Fibroblast of skin of right biceps (primary cell): ENCODE measurements at places on chromosomes 6 and 20.

- peak; percentile 46 for DNase-seq
Measured at GRCh38 chr6:2264932-2265331, 19.5 kb upstream of the GMDS start.

GRCh38 chr6:33329058-33329457 is 11.5 kb upstream of the ZBTB22 start:
- DNase-seq: no peak

- peak; percentile 79 for DNase-seq
Measured at GRCh38 chr6:133964052-133964451, 11.0 kb downstream of the TBPL1 start.

DNA sequence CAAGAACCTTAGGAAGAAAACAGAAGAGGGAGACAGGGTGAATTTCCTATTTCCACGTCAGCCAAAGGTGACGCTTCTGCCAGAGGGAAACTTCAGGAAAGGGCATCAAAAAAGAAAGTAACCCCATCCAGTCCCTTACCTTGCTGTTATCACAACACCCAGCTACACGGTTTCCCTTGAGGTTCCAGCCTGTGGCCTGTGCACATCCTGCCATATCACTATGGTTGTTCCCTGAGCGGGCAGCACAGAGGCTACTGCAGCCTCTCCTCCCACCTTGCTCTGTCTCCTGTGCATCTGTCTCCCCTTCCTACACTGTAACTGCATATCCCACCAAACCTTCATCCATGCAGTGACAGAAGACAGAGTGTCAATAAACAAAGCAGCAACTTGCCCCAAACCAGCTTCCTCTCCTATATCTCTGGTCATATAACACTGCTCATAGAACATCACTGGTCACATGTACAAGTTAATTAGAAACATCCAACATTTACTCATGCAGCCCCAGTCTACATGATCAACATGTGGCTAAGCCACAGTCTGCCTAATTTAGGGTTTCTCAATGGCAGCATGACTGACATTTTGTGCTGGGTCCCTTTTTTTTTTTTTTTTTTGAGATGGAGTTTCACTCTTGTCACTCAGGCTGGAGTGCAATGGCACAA is 54.7 kb downstream of the GFOD1 start:
- no peak for DNase-seq

- DNase-seq: no peak
Measured at GRCh38 chr20:35039846-35040489, 52.6 kb downstream of the TRPC4AP start.

GRCh38 chr6:144460327-144461095 is 175.4 kb downstream of the UTRN start:
- no peak for DNase-seq

DNA sequence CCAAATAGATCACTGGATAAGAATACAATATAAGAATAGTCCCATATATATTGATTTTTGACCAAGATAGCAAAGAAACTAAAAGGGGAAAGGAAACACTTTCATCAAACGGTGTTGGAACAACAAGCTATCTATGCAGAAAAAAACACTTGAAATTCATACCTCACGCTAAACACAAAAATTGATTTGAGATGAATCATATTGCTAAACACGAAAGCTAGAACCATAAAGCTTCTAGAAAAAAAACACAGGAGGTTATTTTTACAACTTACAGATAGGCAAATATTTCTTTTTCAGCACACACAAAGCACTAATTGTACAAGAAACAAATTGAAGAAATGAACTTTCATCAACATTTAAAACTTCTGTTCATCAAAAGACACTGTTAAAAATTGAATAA is 36.7 kb upstream of the TMEM14A start:
- peak; percentile 40 for DNase-seq

- DNase-seq: no peak
Measured at GRCh38 chr6:134201716-134202115, 116.2 kb downstream of the SGK1 start.

GRCh38 chr20:10771435-10772140 is 97.8 kb upstream of the JAG1 start:
- peak; percentile 49 for DNase-seq

- peak; percentile 9 for DNase-seq
Measured at GRCh38 chr20:22389836-22390542, 194.4 kb downstream of the FOXA2 start.

GRCh38 chr6:166584155-166584554 is 2.3 kb downstream of the RAMACL start:
- DNase-seq: peak; percentile 64

GRCh38 chr6:157188213-157188612 is 135.1 kb downstream of the TMEM242 start:
- DNase-seq: peak; percentile 40

GRCh38 chr20:41147767-41148191 is 10.4 kb downstream of the PLCG1 start:
- no peak for DNase-seq

- no peak for DNase-seq
Measured at GRCh38 chr6:293193-294174, 1.2 kb downstream of the DUSP22 start.

DNA sequence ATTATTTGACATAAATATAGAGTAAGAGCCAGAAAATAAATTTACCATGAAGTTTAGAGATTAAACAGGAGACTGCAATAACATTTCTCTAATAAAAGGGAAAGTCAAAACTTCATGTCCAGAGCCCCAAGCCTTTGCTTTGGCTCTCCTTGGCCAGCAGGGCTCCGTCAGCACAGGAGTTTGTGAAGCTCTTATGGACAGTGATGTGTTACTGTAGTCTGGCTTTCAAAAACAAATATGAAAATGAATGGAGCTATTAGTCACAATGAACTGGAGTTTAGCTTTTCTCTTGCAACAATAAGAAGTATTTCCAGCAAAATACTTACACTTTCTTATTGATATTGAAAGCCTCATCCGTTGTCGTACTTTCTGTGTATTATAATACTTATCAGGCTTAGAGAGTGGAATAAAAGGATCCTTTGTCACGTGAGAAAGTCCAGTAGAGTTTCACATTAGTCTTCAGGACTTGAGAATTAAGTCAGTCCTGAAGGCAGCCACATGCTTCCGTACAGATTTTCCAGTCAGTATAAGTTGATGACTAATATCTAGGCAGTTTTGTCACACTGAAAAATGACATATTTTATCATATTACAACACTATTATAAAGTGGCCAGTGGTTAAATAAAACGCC is 117.0 kb upstream of the PRL start:
- DNase-seq: peak; percentile 22

DNA sequence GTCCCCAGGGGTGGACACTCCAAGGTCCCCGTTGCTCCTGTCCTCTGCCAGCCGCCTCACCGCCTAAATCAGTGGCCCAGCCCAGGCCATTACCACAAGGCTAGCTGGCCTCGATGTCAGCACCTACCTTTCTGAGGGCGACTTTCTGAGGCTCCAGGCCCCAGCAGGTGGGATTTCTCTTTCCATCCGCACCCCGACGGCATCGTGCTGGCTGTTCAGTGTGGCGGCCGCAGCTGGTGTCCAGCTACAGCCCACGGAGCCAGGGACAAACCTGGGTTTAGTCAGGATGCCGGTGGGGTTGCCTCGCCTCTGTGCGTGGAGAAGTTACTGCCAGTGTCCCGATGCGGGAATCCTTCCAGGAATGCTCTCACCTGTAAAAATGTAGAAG is 60.8 kb downstream of the ERMARD start:
- DNase-seq: no peak

- DNase-seq: no peak
Measured at GRCh38 chr6:38445925-38446324, 193.8 kb downstream of the BTBD9 start.

DNA sequence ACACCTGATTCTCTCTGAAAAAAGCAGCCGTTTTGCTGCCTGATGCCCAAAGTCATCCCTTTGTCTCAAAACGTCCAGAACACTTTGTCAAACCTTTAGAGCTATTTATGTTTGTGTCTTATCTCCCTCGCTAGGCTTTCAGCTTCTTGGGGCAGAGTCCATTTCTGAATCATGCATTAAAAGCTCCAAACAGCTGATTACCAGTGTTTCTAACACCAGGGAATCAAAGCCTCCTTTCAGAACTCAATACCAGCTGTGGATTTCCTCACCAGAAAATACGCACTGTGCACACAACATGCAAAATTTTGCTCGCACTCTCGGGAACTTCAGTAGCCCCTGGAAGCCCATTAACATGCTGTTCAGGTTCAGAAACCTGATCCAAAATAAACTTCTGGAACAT is 333.3 kb downstream of the HACE1 start:
- DNase-seq: no peak

GRCh38 chr20:32823078-32823477 is 3.3 kb downstream of the MAPRE1 start:
- peak; percentile 83 for DNase-seq

GRCh38 chr6:75946146-75946831 is 126.2 kb downstream of the IMPG1 start:
- DNase-seq: no peak

DNA sequence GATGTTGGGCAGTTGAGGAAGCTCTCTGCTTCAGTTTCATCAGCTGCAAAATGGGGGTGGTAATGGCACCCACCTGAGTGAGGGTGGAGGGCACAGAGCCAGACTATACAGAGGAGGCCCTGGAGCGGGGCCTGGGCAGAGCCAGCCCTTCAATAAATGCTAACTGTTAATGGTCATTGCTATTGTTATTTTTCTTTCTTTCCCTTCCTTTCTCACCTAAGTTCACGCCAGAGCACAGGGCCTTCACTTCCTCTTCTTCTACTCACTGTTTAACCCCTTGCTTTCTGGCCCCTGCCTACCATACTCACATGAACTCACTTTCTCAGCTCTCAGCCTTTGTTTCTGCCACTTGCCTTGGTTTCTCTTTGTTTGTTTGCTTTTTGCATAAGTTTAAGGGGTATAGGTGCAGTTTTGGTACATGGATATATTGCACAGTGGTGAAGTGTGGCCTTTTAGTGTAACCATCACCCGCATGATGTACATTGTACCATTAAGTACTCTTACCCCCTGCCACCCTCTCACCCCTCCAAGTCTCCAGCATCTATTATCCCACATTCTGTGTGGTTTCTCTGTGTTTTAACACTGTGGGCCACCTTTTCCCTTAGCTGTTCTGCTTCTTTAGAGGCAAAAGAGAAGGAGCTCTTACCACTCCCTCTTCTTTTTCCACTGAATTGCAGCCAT is 7.5 kb upstream of the RREB1 start:
- no peak for DNase-seq

- no peak for DNase-seq
Measured at GRCh38 chr20:21821358-21821757, 115.9 kb downstream of the PAX1 start.

GRCh38 chr6:107124934-107125348 is 9.6 kb upstream of the BEND3 start:
- DNase-seq: no peak

DNA sequence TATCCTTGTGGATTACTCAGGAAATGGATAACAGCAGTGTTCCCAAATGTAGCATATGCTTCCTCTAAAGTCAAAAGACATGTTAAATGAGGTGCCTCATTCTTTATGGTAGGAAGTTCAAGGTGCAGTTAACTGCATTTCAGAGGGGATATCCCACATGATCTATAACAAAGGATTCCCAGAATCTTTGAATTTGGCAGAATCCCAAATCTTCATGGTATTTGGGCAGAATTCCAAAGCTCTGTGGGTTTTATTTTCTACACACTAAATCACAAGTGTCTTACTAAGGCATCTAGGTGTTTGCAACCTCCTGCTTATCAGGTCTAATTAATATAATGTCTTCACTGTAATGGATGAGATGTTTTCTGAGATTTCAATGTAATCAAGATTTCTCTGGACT is 364.3 kb upstream of the MAN1A1 start:
- peak; percentile 14 for DNase-seq

DNA sequence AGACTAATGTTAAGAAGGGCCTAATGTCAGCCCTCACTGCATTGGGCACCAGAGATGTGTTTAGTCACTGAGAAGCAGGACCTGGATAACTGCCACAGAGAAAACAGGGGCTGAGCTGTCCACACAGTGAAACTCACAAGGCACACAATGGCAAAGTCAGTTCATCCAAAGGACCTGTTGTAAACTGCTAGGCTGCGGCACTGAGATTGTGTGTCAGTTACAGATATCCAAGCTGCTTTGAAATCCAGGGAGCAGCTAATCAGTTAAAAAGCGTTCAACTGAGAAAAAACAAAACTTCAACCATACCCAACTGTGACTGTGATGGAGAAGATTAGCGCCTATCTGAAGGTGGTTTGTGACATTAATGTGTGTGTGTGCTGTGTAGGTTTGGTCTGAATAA is 27.8 kb upstream of the TMEM14A start:
- DNase-seq: no peak

DNA sequence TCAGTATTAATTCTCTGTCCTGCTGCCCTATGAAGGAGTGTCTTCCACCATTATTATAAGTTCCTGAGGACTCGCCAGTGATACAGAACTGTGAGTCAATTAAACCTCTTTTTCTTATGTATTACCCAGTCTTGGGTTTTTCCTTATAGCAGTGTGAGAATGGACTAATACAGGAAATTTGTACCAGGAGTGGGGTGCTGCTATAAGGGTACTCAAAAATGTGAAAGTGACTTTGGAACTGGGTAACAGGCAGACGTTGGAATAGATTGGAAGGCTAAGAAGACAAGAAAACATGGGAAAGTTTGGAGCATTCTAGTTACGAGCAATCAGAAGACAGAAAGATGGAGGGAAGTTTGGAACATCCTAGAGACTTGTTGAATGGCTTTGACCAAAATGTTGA is 616.7 kb upstream of the EPHA7 start:
- no peak for DNase-seq

GRCh38 chr6:145729887-145730286 is 5.4 kb downstream of the EPM2A start:
- no peak for DNase-seq

GRCh38 chr6:135158397-135158796 is 22.7 kb upstream of the MYB start:
- no peak for DNase-seq

- no peak for DNase-seq
Measured at GRCh38 chr20:14401479-14402138, 64.2 kb upstream of the FLRT3 start.

DNA sequence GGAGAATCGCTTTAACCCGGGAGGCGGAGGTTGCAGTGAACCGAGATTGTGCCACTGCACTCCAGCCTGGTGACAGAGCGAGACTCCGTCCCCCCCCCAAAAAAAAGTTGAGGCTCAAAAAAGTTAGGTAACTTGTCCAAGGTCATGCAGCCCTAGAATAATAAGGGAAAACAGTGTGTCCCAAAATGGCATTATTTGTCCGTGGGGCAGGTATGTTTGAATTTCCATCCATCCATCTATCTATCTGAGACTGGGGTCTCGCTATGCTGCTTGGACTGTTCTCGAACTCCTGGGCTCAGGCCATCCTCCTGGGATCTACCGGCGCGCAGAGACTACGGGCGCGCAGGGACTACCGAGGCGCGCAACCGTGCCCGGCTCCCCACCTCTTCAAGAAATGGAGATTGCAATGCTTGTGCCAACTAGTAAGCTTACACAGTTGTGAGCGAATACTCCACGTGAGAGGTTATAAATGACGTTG is 374 bp upstream of the ABCC10 start:
- DNase-seq: no peak

GRCh38 chr6:40371621-40372020 is 215.5 kb downstream of the LRFN2 start:
- no peak for DNase-seq

DNA sequence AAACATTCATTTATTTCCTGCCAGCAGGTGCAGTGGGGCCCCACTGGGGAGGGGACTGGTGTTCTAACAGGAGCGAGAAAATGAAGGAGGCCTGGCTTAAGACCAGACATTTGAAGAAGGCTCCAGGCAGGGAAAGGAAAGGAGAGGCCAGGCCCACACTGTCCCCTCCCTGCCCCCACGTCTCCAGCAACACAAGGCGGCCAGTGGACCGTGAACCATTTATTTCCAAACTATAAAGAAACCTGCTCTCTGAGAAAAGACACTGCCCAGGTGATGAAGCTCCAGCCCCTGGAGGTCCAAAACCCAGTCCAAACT is 41.4 kb upstream of the CDH22 start:
- no peak for DNase-seq

- no peak for DNase-seq
Measured at GRCh38 chr6:126127659-126128058, 141.3 kb downstream of the TRMT11 start.
